ENCODE measurements at places on chromosomes 3 and 15.

- DNase-seq = no peak
Measured at GRCh38 chr3:32303399-32303747, 64.9 kb downstream of the CMTM8 start.

DNA sequence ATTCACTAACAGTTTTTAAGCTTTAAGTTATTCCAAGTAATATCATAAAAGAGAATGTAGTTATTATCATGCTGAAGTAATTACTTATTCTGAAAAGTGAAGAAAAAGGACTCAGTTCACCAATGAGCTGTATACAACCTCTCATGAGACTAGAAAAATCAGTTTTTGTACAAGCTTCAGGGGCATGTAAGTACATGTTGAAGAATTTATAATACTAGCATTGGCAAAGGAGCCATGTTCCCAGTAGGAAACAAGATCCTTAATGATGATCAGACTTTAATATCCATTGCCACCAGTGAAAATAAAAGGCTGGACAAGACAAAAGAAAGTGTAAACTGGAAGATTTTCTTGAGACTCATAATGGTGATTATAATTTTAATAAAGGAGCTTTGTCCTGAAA lies 532.8 kb downstream of the PLOD2 start:
- DNase-seq = no peak

DNA sequence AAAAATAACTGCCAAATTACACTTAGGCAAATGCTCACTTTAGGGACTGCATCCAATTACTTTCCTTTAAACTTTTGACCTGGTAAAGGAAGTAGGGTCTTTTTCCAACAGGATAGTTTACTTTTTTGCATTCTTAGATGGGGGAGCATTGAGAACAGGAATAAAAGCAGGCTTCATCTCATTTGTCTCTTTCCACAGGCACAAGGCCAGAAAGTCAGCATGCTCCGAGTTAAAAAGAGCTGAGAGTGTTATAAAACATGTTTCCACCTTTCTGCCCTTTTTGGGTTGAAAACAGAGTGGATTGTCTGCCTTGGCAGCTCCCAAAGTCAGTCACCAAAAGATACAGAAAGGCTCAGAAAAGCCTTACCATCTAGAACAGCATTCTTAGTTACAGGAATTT lies 404.9 kb upstream of the ALCAM start:
- DNase-seq = no peak

- no peak for DNase-seq
Measured at GRCh38 chr3:123432832-123433523, 15.9 kb downstream of the ADCY5 start.

DNA sequence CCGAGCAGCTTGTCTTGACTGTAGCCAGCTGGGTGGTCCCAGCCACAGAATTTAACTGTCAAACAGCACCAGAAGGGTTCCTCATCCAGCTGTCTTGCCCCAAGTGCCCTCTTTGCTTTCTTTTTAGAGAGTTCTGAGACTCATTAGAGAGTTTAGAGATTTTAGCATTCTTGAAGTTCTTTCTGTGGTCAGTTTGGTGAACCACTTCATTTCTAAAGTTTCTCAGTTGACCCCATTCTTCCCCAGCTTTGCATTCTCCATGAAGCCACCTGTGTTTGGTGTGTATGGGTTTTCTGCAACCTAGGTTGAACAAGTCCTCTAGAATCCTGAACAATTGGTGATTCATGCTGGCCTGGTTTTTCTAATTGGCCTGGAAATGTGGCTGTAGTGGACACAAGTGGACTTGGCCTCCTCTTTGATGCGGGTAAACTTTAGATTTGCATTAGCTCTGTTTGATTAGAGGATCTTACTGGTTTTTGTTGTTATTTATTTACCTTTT lies 33.7 kb downstream of the FLNB start:
- no peak for DNase-seq

Measured in stimulated activated CD4-positive, alpha-beta T cell treated with anti-CD3 and anti-CD28 coated beads, TNF-alpha, amount 100 ng/mL, for 1 hour (primary cell).